NCI-H446 (cell line): ENCODE measurements at places on chromosomes 6 and 20.

DNA sequence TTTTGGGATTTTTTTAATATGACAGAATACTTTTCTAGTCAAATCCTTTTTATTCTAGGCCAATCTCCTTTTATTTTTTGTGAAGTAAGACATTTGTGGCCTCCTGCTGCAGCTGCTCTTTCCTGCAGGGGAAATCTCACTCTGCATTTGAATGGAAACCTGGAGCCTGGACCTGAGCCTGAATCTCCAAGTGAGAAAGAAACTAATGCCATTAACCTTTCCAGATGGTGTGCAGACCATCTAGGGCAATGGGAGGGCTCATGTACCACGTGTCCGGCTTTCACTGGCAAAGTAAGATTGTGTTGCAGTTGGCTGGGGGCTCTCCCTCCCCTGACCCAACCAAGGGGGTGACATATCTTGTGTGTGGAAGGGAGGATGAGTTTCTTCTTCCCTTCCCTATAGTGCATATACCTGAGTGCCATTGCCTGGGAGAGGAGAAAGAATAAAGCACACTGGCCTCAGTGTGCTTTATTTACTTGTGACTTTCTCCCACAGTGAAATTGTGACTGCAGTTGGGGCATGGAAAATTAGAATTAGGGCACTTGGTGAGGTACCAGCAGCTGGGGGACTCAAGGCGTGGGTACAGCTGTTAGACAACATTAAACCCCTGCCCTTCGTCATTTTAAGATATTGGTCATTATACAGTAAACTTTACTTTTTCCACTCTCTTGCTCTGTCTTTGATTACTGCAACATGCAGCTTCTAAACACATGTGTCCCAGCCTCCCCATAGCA, 159.8 kb upstream of the RIN2 start:
- no peak for DNase-seq

DNA sequence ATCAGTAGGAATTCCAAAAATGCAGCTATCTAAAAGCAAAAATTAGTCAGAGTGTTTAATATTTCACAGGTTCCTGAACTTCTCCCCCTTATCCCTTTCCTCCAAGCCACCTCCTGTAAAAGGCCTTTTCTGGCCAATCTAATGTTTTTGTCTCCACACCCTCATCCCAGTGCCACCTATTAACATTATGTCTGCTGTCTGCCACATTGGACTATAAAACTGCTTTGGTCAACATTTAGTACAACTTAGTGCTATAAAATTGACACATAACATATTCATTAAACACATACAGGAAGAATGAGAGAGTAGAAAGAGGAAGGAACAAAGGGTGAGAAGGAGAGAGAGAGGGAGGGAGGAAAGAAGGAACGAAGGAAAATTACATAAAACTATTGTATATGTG, 47.7 kb downstream of the MMUT start:
- DNase-seq, result no peak

DNA sequence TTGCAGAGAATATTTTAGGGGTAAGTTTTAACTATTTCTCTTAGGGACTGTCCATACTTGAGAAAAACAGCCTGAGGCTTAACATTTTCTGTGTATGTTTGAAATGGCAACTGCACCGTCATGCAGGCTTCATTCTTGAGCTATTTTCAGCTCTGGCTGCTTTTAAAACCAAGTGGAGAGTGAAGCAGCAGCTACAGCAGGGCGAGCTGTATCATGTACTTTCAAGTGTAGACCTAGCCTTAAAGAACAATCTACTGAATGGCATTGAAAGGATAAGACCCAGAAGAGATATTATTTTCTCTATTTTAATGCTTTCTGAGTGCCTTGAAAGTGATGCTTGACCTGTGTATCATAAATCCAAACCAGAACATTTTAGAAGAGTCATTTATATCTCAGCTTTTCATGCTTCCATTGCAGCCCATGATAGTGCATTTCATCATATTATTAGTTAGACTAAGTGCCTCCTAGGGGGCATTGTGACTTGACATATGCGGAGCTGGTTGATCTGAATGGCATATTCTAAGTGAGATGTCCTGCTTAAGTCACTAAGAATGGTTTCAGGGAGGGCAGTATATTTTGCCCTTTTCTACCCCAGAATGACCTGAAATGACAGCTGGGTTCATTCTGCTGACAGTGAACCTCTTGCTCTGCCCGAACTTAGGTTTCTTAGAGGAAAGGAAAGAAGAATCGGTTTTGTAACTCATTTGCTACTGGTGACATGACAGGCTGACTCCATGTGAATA, 85.3 kb downstream of the NKAIN2 start:
- no peak for DNase-seq

- DNase-seq, result no peak
Measured at GRCh38 chr6:164409309-164410009, 899.9 kb downstream of the C6orf118 start.

DNA sequence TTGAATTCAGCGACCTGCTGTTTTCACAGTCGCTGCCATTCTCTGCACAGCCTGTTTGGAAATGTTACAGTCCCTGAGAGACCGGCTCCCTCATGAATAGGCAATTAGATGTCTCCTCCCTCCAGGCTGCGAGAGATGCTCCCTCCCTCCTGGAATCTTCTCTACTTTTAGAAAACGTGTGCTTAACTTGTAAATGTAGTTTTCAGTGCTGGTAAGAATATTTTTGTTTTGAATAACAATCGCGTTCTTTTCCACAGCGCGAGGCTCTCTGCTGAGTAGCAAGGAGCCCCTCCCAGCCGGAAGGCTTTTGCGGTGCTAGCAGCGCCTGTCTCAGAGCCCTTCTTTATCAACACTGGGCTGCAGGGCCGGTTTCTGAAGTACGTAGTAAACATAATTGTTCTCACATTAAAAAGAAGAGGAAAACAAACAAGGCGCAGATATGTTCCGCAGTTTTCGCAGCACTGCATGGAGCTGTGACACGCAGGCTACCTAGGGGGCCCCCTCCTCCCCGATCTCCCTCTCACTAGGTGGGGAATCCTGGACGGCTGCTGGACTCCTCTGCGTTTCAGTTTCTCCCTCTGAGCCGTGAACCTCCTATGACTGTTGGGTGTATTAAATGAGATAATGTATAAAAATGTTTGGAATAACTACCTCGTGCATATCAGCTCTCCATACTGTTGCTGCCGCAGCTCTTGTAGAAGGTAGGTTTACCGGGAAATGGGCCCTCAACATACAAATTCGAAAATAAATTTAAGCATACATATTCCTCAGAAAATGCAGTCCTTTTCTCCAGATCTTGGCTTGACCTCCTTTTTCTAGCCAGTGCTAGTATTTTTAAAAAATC, 79.0 kb upstream of the SPACA1 start:
- no peak for DNase-seq

GRCh38 chr6:113172531-113172966, 684.6 kb upstream of the MARCKS start:
- DNase-seq, result peak; percentile 64

GRCh38 chr20:59364611-59365010, 64.2 kb downstream of the EDN3 start:
- DNase-seq, result no peak

GRCh38 chr6:41161851-41162552, 914 bp downstream of the TREM2 start:
- no peak for DNase-seq

- no peak for DNase-seq
Measured at GRCh38 chr6:93571346-93571745, 152.0 kb upstream of the EPHA7 start.

DNA sequence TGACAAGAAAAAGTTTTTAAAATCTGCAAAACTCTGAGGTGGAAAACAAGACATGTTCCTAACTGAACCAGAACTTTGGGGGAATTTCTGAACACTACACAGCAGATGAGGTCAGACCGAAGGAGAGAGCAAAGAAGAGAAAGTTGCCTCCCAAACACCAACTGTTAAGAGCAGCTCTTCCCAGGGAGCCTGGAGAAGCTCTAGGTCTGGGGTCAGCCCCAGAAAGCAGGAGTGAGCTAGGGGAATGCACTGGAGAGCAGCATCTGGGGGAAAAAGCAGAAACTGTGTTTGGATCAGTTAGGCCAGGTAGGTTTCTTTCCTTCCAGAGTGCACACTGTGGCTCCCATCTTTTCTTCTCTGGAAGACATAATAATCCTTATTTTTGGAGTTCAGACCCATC, 41.3 kb downstream of the FKBP5 start:
- no peak for DNase-seq

DNA sequence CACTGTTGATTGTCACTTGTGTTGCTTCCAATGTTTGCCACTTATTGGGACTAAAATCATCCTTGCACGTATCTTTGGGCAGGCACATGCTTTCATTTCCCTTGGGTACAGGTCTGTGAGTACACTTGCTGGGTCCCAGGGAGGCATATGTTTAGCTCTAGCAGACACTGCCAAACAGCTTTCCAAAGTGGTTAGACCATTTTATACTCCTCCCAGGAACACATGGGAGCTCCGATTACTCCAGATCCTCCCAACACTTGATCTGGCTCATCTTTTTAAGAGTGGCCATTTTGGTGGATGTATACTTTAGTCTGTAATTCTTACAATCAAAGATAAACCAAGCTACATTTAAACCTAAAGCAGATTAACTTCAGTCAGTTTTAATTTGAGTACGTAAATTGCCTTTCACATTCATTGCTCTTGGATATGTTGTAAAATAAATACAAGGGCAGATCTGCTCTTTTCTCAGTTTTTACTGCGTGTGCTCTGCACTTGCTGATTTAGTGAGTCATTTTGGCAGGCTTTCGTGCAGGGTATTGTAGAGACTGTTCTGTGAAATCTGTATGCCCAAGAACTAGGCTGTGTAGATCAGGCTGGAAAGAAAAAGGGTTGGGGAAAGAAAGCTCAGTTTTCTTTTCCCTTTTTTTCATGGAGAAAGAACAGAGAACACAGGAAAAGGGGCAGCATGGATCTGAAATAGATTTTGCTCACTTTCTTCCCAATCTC, 19.5 kb downstream of the SLC22A1 start:
- DNase-seq, result no peak

DNA sequence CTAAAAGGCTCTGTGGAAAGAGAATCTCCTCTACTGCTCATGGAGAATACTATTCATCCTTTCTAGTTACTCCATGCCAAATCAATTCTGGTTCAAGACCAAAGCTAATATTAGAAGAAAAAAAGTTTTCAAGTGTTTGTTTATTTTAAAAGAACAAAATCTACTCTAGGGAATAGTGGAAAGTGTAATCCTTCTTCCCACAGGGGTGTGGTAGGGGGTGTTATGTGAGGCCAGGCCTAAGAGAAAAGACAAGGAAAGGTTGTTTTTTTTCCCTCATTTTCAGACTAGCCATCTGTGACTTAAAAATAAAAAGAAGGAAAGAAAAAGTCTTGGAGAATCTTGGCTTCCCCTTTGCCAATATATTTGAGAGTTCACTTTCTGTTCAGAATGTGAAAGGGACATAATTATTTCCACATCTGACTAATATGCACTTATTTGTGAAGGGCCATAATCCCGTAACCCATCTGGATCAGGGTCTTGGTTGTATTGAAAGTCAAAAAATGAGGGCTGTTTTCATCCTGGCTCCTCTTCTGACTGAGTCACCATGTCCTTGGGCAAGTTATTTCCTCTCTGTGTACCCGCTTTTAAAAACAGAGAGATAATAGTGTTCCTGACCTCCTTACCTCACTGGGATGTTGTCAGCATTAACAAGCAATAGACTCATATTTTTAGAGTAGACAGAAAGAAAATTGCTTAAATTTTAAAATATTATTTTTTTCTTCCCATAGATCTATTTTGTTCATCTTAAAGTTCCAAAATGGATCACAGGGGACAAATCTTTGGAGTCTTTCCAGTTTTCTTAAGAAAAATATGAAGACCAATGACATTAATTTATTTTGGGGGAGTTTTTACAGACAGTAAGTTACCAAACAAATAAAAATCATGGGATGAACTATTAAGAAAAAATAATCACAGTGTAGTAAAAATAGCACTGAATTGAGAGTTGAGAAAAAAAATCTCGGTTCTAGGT, 233.7 kb downstream of the IBTK start:
- no peak for DNase-seq

- DNase-seq, result no peak
Measured at GRCh38 chr6:133130863-133131262, 110.3 kb upstream of the EYA4 start.

GRCh38 chr6:107589934-107590333, 100.0 kb downstream of the SOBP start:
- no peak for DNase-seq

GRCh38 chr6:108768166-108768555, 80.1 kb upstream of the ARMC2 start:
- DNase-seq, result no peak

- no peak for DNase-seq
Measured at GRCh38 chr6:12594530-12594893, 122.1 kb upstream of the PHACTR1 start.

DNA sequence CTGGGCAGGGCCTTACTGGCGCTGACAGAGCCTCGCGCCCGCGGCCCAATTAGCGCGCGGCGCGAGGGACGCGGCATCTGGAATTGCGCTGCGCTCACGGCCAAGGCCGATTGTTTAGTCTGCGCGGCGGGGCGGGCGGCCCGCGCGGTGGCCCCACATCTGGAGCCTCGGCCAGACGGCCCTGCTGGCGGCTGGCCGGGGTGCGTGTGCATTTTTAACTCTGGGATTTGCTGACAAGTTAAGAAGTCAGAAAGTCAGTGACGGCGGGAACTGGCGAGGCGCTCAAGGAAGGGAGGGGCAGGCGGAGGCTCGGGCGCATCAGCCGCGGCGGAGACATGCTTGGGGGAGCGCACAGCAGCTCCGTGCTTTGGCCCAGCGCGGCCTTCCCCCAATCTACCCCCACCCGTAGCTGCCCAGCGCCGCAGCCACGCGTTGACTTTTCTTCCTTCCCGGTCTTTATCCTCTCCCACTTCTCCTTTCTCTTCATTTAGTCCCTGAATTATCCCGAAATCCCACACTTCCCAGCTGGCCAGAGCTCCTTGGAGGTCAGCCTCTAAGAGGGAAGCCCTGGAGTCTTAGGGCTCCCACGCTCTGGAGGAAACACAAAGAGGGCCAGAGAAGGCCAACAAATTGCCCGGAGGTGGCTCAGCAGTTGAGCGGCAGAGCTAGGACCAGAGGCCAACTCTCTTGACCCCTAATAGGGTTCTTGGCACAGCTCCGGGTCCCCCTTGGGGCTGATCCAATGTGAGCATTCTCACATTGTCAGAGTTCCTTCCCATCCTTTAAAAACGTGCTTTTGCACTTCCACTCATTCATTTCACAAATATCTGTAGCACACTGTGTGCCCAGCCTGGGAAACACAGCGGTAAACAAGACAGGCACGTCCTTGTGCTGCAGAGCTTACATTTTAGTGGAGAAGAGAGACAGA, 40.8 kb upstream of the FOXP4 start:
- no peak for DNase-seq

DNA sequence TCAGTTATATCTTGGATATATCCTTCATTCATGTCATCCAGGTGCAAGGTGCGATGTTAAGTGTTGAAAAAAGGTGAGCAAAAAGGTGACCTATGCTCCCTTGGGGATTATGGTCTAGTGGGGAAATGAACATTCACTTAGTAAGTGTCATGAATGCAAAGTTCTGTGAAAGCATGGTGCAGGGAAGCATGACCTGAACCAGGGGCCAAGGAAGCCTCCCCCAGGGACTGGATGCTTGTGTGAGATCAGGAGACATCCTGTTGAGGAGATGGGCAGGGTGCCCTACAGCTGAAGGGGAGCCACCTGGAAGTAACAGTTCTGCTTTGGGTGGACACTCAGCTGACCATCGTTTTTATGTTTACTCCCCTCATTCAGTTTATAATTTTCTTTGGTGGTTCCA, 179.5 kb downstream of the SYNDIG1 start:
- DNase-seq, result no peak
